ENCODE measurements at places on chromosomes 6 and 20.

- DNase-seq: no peak
Measured at GRCh38 chr6:156776470-156776839, 723 bp upstream of the ARID1B start.

DNA sequence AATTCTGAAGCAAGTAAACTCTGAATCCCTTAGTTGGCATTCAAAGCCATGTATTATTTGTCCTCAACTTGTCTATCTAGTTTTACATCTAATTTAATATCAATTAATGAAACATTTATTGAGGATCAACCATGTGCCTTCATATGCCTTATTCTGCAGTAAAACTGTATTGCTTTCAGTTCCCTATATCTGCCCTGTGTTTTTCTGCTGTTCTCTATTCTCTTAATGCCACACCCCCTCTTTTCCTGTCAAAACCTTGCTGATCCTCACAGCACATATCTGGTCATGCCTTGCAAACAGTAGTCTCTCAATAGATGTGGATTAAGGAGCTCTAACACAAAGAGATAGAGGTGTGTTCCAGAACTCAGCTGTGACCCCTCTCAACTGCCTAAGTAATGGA, 2.0 kb downstream of the FIG4 start:
- DNase-seq: no peak

DNA sequence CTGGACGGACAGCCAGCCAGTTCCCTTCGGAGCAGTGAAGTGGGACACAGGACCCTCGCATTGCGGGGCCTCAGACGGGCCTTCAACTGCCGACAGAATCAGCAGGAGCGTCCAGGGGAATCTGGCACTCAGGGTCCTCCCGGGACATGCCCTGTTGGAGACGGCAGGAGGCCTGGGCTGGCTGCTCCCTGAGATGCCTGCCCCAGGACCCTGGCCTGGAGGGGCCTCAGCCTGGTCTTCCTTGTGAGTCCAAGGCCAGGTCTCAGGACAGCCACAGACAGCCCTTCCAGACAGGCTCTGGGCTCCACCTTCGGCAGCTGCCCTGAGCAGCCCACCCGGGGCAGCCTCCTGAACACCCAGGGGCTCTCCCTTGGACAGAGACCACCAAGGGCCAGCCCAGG, 14.6 kb upstream of the HELZ2 start:
- no peak for DNase-seq

DNA sequence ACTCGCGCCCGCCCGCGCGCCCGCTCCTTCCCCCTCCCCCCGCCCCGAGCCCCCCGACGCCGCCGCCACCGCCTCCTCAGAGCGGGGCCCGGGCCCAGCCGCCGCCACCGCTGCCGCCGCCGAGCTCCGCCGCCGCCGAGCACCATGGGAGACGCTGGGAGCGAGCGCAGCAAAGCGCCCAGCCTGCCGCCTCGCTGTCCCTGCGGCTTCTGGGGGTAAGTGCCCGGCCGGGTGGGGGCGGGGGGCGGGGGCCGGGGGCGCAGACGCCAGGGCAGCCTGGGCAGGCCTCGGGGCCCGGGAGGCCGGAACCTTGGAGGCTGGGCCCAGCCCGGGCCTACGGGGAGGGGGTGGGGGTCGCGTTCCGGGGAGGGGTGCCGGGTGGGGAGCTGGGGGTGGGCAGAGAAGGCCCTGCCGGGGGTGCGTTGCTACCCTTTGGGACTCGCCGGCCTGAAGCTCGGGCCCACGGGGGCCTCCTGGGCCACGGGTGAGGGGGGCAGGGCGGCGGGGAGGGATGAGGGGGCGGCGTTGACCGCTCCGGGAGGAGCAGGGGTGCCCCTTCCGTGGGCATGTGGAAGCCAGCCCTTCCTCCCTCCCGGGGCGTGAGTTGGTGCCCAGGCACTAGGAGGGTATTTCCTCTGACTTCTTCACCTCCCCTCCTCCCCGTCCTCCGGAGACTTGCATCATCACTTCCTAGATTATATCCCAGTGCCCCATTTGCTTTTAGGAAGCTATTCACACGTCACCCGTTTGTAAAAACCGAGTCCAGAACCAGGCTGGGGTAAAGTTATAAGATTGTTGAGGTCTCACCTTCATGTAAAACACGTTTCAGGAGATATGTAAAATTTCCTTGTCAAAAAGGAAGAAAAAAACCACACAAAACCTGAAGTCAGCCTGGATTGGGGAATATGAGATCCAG, 533 bp downstream of the ZFAND3 start:
- no peak for DNase-seq

DNA sequence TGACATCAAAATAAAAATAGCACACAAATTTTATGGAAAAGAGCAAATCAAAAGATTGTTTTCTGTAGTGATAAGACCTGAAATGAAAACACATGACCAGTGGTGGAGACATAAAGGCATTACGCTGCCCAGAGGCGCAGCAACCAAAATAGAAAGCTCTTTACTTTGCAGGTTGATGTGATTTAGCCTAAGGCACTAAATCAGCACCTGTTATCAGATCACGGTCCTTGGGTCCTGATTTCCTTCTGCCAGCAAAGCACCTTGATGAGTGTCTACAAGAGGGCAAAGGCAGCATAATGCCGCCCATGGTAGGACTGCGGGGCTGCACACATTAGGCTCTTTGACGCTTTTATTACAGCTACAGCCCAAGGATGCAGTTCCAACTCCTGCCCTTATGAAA, 19.3 kb upstream of the RAMACL start:
- no peak for DNase-seq

GRCh38 chr6:3202999-3203696, 24.3 kb downstream of the TUBB2B start:
- DNase-seq: no peak

GRCh38 chr6:16857969-16858592, 96.8 kb upstream of the ATXN1 start:
- no peak for DNase-seq

DNA sequence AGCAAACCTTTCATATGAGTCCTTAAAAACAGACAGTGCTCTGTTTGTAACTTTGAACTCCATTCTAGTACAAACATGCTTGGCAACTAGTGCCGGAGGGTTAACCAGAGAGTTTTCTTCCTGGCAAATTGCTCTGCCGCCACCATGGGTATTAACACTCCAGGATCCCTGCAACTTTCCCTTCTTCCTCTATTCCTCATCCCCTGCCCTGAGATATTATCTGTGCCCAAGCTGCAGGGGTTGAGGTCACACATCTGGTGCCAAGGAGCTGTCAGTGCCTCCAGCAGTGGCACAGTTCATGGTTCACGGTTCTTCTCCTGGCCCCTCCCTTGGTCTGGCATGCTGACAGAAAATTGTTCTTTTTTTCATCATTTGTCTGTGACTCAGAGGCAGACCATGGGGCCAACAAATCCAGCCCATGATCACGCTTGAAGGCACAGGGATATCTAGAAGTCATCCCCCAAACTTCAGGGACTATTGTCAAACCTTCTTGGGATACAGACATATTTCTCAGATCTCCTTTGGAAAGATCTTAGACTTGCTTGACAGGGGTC, 77.5 kb downstream of the ATXN1 start:
- DNase-seq: no peak

DNA sequence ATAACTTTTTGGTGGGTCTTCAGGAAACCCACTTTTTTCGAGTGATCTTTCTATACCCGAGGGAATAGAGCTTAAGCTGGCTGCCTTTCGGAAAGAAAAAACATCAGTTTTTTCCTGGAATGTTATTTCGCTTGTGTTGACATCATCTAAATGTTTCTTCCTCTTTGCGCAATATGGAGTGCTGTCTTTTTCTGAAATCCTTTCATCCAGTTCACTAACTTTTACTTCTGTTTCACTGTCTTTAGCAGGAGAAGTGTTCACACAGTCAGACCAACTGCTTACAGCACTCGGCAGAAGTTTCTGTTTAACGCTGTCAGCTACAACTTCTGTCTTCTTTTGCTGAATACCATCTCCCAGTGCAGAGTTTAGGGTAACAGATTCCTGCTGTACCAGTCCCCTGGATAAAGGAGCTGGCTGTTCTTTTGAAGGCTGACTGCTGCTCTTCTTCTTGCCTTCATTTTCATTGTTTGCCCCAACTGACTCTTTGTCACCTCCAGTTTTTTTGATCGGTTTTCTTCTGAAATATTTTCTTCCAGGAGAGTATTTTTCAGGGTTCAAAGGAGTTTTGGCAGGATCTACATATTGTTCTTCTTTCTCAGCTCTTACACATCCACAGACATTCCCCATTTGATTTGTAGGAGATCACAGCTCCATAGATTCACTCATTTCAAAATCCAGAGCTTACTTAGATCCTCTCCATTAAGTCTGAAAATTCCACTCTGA, 50.0 kb upstream of the DST start:
- DNase-seq: no peak

DNA sequence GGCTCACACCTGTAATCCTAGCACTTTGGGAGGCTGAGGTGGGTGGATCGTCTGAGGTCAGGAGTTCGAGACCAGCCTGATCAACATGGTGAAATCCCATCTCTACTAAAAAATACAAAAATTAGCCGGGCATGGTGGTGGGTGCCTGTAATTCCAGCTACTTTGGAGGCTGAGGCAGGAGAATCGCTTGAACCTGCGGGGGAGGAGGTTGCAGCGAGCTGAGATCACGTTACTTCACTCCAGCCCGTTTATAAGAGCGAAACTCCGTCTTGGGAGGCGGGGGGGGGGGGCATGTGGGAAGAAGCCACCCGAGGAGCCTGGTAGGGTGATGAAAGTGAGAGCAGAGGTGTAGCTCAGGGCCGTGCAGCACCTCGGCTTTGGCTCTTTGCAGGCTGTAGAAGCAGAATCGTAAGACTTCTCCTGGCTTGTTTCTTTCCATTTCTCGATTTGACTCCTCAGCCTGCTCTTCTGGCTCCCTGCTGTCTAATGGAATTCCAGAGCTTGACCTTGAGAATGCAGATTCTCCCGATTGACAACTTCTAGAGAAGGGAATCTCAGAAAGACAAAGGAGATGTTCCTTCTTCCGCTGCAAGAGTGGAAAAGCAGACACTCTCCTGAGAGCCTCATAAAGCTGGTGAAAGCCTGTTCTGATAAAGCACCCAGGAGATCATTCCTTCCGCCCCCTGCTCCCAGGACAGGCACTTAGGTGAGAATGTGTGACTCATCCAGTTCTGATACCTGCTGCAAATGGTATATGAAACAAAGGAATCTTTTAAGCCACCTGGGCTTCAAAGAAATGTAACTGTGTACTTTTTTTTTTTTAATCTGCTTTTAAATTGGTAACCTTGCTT, 26.0 kb upstream of the PPP1R16B start:
- no peak for DNase-seq

DNA sequence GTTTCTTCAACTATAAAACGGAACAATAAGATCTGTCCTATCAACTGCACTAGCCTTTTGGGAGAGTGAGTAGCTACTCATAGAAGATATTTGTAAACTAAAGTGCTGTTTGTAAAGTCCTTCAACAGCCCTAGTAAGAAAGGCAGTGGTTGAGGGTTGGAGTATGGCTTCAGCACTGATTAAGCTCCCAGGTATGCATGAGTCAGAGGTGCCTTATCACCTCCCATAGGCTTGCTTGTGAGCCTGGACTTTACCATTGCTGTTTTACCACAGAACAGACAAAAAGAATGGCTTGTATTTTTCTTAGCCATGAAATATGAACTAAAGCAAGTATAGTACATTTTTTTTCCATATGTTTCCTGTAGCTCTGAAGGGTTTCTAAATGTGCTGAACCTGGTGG, 44.1 kb downstream of the SAMD3 start:
- DNase-seq: no peak

- no peak for DNase-seq
Measured at GRCh38 chr6:124721331-124721730, 240.9 kb upstream of the RNF217 start.

- no peak for DNase-seq
Measured at GRCh38 chr20:57047281-57048026, 219.0 kb downstream of the BMP7 start.

- no peak for DNase-seq
Measured at GRCh38 chr20:20083807-20084206, 31.5 kb downstream of the CFAP61 start.

GRCh38 chr6:167049275-167049674, 50.1 kb downstream of the CEP43 start:
- DNase-seq: no peak

DNA sequence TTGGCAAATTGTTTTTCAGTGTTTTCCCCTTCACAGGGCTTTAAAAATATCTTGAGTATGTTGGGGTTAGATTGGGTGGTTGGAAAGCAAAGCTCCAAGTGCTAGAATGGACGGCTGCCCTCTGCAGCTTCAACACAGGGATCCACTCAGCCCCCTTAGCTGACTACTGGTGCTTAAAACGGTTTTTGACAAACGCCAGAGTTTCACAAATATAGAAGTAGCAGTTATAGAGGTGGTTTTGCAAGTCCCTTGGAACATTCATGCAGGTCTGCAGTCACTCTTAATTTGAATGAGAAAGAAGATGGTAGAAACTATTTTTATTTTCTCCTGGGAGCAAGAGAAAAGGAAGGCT, 175.9 kb downstream of the ARID1B start:
- DNase-seq: no peak

DNA sequence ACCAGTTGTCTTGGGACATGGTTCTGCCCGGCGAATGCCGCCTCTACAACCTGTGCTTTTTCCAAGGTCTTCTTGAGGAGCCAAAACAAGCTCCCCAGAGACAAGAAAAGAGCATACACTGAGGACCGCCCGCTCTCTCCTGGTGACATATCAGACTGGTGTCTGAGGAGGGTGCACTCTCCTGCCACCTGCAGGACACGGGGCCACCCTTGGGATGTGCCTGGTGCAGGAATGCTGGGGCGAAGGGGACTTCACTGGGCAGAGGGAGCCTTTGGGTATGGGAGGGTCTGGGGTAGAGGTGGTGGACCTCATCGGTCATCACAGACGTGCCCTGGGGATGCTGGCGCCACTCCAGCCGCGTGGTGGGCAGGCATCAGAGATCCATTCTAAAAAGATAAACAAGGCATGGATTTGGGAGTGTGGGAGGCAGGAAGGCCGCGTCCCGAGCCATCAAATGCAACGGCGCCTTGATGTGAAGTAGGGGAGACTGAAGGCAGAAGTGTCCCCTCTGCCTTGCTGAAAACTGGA, 163.3 kb downstream of the CD83 start:
- DNase-seq: no peak

- no peak for DNase-seq
Measured at GRCh38 chr6:168867247-168868102, 386.2 kb downstream of the THBS2 start.

DNA sequence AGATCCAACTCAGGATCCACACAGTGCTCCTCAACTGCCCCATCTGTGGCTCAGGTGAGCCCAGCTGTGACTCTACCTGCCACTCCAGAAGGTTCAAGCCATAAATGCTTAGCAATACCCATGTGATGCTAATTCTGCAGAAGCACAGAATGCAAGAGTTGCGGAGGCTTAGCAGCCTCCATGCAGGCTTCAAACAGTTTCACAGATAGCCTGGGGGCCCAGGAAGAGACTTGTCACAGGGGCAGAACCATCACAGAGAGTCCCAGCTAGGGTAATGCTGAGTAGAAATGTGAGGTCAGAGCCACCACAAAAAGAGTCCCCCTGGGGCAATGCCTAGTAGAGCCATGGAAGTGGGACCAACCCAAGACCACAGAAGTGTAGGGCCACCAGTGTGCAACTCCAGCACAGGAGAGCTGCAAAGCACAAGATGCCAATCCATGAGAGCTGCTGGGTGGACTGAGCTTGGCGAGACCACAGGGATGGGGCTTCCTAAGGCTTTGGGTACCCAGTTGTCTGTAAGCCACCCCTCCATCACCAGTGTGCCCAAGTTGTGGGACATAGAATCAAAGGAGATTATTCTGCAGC, 283.9 kb downstream of the UBE3D start:
- DNase-seq: no peak

All from cortex of kidney (tissue), 1 donor.